ENCODE measurements at places on chromosomes 12 and 14. TPM values are rescaled to one million over a fixed set of nuclear protein-coding genes. Genes with fewer than 3 reads are reported as not detected.

GRCh38 chr12:42639556-42639955 is 50.0 kb upstream of the PRICKLE1 start:
- no peak for DNase-seq

DNA sequence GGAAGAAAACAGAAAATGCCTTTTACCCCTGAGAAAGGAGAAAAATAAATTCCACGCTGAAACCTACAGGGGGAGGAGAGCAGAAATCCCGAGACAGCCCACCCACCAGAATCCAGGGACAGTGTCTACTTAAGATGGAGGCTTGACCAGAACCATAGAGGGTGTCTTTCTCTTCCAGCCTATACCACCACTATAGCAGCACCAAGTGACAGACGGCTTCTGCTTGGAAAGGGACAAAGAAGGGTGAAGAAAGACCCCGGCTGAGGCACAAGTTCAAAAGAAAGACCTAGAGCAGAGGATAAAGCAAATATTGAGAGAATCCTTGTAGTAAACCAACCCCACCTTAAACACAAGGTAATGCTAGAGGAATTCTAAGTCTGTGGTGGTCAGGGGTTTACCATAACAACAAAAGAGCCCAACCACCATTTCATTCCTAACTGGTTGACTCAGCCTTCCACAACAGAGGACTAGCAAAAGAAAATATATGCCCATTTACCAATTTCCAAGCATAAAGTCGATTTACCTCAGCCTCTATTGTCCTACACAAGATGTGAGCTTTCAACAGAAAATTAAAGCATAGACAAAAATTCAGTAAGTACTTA is 105.3 kb upstream of the FOXG1 start:
- DNase-seq = peak; percentile 89

The AKAP5 gene
- 2.9 TPM for total RNA-seq

The KRT6C gene
- not detected for total RNA-seq

- DNase-seq = no peak
Observed at GRCh38 chr14:22429546-22430294, 159.3 kb downstream of the DAD1 start.

DNA sequence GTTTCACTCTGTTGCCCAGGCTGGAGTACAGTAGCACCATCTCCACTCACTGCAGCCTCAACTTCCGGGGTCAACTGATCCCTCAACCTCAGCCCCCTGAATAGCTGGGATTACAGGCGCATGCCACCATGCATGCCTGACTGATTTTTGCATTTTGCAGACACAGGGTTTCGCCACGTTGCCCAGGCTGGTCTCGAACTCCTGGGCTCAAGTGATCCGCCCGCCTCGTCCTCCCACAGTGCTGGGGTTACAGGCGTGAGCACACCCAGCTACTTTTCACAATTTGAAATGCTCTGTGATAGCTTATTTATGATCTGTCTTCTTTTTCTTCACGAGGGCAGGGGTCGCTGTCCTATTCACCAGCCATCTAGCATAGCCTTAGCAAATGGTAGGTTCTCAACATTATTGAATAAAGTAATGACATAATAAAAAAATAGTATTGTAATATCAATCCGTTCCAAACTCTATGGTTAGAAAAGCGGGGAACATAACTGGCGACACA is 477 bp upstream of the DDX47 start:
- no peak for DNase-seq

- peak; percentile 46 for DNase-seq
Observed at GRCh38 chr12:58504143-58504938, 416.0 kb downstream of the LRIG3 start.

- DNase-seq = no peak
Observed at GRCh38 chr12:27394676-27395075, 51.9 kb upstream of the SMCO2 start.

DNA sequence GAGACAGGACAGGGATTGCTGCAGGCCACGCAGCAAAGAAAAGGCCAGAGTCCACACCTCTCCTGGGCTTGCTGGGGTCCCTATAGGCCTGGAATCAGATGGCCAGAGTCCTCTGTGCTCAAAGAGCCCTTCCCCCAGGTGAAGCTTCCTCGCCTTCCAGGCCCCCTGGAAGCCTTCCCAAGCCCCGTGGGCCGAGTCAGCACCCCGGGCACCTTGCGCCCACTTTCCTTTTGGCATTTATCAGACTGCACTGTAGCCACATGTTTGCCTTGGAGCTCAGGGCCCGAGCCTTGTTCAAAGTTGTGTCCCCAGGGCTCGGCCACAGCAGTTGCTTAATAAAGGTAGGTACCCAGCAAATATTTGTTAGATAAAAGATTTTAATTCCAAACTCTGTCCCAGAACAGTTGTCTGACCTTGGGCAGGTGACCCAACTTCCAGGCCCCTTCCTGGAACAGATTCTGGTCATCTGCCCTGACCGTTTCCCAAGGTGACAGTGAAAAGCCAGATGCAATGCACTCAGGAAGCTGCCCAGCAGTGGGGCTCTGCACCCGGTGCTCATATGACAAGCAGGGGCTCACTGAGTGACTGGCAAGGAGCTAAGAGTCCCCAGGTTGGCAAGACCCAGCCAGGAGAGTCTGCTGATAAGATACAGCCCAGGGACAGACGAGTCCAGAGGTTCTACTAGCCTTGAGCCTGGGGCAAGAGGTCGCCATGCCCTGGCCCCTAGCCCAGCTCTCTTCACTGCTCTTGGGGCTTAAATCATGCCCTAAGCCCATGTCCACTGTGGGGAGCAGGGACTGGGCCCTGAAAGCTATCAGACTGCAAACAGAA is 81.2 kb downstream of the PITPNM2 start:
- no peak for DNase-seq

DNA sequence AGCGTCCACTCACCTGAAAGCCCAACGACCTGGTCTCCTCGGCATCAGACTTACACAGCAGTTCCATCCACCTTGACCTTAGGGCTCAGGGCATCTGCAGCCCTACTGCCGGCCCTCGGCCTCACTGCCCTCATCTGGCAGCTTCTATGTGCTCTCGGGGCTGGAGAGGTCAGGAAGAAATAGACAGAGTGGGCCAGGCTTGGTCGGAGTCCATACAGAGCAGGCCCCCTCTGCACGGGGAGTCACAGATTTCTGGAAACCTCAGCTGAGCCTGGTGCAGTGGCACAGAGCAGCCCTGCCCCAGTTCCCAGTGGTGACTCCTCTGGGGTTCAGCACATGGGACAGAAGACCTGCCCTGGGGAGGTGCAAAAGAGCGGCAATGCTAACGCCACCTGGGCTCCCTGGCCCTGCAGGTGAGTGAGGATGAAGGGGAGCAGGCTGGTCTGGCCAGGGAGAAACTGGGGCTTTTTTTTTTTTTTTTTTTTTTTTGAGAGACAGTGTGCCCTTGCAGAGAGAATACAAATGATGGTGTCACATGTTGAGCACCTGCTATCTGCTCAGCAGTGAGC is 190.1 kb upstream of the PRMT8 start:
- no peak for DNase-seq

DNA sequence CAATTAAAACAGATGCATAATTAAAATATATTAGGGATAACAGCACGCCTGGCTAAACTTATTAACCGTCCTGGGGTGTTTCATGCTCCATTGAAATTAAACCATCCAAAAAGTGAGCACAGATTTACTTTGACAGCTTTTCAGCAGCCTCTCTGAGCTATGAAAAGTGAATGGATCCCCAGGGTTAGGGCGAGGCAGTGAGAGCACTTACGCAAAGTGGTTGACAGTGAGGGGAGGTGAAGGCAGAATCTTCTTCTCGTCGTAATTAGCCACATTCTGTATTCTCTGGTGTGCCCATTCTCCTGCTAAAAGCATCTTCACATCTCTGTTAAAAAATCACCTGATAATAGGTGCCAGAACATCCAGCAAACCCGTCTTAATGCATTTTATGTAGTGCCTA is 1.9 kb downstream of the TMTC2 start:
- no peak for DNase-seq

DNA sequence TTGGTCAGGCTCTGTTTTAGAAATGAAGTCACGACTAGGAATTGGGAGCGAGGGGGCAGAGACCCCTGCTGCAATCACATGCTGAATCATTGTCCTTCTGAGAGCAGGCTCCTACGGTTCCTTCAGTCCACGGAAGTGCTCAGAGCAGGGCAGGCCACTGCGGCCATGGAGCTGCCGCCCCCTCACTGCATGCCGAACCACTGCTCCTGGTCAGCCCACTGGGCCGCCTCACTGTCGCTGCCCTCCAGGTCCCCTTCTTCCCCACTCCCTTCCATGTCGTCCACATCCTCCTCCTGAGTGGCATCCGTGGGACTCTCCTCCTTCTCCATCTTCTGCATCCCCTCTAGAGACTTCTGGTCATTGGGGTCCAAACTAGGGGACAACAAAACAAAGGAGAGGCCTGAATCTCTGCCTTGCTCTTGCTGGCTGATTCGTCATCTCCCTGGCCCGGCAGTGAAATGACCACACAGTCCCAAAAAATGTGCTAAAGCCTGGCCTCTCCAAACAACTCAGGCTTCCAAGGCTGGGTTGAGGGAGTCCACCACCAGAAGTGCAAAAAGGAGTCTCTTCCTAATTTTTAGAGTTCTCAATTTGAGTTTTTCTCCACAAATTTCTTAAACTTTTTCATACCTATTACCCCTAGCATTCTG is 29.4 kb downstream of the ANAPC7 start:
- DNase-seq = no peak

- no peak for DNase-seq
Observed at GRCh38 chr12:10276774-10277173, 30.9 kb upstream of the KLRD1 start.

The CAPZA3 gene
- total RNA-seq = not detected

DNA sequence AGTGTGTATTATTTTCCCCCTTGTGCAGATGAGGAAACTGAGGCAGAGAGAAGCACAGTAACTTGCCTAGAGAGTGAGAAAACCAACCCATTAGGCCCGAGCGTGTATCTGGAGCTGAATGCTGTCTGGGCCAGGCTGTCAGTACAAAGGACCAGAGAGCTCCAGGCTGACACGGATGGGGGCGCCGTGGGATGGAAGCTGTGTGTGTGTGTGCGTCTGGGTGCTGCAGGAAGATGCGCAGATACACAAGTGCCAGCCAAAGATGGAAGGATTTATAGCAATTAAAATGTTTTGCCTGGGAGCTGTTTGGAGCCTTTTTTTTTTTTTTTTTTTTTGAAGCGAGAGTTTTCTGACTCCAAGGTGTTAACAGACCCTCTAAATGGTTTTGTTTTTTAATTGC is 53.7 kb upstream of the GPATCH2L start:
- DNase-seq = no peak

DNA sequence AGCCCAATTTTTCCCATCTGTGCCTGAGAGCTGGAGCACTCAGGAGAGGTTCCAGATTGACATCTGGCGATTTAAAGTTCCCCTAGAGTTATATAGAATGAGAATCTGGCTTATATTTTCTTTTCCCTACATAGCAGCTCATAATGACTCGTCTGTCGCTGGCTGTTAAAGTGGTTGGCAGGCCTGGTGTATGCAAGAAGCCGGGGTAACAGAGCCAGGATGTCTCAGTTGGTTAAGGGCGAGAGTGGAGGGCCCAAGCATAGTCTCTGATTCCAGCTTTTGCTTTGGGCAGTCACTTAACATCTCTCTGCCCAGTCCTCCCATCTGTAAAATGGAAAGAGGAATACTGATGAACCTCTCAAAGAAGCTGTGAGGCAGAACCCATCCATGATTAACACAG is 751.6 kb downstream of the NOVA1 start:
- no peak for DNase-seq

The NDRG2 gene
- total RNA-seq = 6.3 TPM

The PPP1R3E gene
- 1.5 TPM for total RNA-seq

GRCh38 chr14:53872681-53873089 is 83.9 kb downstream of the BMP4 start:
- DNase-seq = no peak

DNA sequence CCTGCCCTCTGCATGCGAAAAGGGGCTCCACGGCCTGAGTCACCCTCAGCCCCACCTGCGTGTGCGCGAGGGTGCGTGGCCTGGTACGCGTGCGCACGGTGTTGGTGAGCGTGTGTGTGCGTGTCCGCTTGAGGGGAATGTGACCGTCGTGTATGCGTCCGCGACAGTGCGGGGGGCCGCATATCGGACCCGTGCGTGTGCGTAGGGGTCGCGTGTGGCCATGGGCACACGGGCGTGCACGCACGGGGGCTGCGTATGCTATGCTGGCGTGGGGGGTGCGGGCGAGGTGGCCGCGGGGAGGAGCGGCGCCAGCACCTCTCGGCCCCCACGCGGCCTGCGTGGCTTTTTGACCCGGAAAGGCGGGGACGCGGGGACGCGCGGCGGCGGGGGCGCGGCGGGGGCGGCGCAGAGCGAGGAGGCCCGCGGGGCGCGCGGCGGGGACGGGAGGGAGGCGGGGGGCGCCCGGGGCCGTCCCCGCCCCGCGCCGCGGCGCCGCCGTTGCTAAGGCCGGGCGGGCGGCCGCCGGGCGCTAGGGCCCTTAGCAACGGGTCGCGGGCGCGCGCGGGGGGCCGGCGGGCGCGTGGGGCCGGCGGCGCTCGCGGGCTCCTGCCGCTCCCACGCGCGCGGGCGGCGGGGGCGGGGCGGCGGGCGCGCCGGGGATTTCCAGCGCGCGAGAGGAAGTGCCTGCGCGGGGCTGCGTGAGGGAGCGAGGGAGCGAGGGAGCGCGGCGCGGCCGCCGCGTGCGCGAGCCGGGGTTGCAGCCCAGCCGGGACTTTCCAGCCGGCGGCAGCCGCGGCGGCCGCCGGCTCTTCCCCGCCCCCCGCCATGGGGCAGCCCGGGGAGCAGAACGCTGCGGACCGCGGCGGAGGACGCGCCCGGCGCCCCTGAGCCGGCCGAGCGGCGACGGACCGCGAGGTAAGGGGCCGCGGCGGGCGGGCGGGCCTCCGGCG is at the start of gene TRAF3:
Gene TRAF3 (plus strand): TSS at position 689 of the 950 bp plus-strand sequence. CDS start 92,753 bp downstream, outside the sequence.
- peak; percentile 84 for DNase-seq

The BIN2 gene
- total RNA-seq = not detected

DNA sequence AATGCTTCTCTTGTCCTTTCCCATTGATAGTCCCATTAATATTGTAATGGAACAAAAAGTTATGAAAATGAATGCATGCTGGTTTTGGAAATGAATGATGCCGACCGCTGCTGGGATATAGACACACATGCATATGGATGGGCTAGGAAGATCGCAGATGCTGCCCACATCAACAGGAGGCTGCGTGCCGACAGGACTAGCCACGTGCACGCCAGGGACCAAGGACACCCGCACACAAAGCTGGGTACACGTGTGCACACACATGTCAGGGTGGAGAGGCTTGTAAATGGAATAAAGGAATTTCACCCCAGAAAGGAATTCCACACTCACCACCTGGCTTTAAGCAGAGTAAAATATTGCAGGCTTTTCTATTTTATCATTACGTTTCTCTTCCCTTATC is 153.8 kb upstream of the VASH1 start:
- no peak for DNase-seq

The ANO2 gene
- 1.2 TPM for total RNA-seq

- no peak for DNase-seq
Observed at GRCh38 chr12:50971946-50972345, 19.6 kb downstream of the HIGD1C start.

GRCh38 chr12:107537464-107538119 is 148.0 kb upstream of the PWP1 start:
- DNase-seq = no peak

The TMEM30B gene
- total RNA-seq = not detected

The KCNA1 gene
- 1.3 TPM for total RNA-seq

The ITGB7 gene
- total RNA-seq = 0.34 TPM

The CCNK gene
- total RNA-seq = 19.2 TPM

The IGF1 gene
- not detected for total RNA-seq

The TRHDE gene
- total RNA-seq = 7.9 TPM

Measured in Daoy (cell line).